ENCODE measurements at places on chromosomes 5 and 9. TPM values are rescaled to one million over a fixed set of nuclear protein-coding genes. Genes with fewer than 3 reads are reported as not detected.

- peak; percentile 82 for DNase-seq
Measured at GRCh38 chr9:96654450-96655197, 493 bp downstream of the PRXL2C start.

- DNase-seq, result no peak
Measured at GRCh38 chr5:99614888-99615287, 686.1 kb upstream of the CHD1 start.

DNA sequence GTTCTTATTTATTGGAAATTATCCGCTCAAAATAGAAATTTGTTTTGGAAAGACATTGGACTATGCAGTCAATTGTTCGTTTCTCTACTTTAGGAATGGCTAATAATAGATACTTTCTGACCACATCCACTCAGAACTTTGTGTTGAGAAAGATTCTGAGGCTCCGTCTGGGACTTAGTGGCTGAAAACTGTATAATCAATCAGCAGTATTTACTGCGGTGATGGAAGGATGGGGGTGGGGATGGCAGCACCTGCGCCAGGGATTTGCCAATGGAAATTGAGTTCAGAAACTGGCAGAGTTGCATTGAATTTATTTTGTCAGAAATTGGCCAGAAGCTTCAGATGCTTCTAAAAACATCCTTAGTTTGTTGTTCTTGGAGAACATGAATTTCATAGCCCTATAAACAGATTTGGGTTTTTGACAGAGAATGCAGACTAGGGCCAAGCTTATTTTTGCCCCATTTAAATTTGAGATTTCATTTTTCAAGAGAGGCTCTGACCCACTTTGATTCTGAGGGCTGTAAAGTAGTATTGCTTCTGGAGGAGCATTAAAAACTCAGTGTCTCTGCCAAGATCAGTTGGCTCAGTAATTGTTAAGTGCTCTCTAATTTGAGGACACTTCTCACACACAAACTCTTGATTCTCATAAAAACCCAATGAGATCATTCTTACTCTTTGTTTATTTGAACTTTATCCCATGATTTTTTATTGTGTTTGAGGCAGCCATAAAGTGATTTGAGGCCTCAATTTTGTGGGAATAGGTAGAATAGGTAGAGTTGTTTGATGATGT is 215.1 kb downstream of the CD180 start:
- DNase-seq, result no peak

DNA sequence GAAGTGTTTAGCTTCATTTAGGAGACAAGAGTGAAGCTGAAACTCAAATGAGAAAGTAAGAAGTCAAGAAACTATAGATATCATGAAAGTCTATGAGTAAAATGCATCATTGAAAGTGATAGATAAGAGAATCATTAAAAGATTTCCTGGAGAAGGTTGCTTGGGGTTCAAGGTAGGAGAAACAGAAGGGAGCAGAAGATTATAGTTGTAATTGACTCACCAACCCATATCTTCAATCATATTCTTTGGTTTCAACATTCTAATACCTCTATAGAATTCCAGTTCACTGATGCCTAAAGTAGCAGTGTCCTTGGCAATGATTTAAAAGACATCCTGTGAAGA is 365.7 kb upstream of the RIOK2 start:
- DNase-seq, result no peak

- DNase-seq, result no peak
Measured at GRCh38 chr9:70480405-70480980, 66.0 kb upstream of the KLF9 start.

The CDX1 gene
- 0.59 TPM for total RNA-seq

- DNase-seq, result no peak
Measured at GRCh38 chr5:127642949-127643348, 5.9 kb upstream of the CTXN3 start.

- no peak for DNase-seq
Measured at GRCh38 chr5:37875051-37875787, 35.4 kb upstream of the GDNF start.

GRCh38 chr5:87770601-87771121 is 357.9 kb upstream of the CCNH start:
- peak; percentile 22 for DNase-seq

Data from endothelial cell (in vitro differentiated cells).